ENCODE measurements at places on chromosomes 6 and 20.

DNA sequence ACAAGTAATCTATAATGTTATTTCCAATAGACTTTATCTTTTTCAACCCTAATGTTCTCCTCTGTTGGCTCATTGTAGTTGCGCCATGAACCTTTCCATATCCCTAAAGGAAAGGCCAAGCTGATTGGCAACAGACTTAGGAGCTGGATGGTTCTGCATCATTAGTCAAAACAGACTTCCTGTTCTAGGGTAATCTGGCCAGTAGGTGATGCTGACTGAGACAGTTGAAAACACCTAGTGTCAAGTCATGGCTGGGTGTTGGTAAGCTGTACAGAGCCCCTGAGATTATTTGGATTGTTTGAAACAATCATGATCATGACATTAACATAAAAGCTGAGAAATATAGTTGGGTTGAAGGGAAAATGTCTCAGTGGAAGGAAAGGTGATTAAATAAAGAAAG lies 231.4 kb downstream of the PHACTR1 start:
- ATAC-seq: no peak

DNA sequence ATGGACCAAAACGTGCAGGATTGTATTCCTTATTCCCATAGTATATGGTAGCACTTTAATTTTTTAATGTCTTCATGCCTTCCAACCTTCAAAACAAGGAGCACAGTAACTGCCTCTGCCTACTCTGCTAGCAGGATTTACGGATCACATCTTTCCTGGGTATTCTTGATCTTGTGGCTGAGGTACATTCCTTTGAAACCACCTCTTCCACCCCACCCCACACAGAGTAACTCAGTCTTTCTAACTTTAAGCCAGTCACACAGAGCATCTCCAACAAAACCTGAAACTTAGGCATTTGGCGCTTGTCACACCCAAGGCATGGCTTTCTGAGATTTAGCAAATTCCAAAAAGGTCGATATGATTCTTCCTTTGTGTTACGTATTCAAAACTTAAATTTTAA lies 2.3 kb upstream of the ID4 start:
- ATAC-seq: no peak

- no peak for ATAC-seq
These were observed at the start of gene C20orf144 for GRCh38 chr20:33662172-33662571. Gene C20orf144 (plus strand): TSS chr20:33662327. CDS start chr20:33662346, 19 bp downstream.

GRCh38 chr6:133978896-133979240 lies 25.8 kb downstream of the TBPL1 start:
- no peak for ATAC-seq

DNA sequence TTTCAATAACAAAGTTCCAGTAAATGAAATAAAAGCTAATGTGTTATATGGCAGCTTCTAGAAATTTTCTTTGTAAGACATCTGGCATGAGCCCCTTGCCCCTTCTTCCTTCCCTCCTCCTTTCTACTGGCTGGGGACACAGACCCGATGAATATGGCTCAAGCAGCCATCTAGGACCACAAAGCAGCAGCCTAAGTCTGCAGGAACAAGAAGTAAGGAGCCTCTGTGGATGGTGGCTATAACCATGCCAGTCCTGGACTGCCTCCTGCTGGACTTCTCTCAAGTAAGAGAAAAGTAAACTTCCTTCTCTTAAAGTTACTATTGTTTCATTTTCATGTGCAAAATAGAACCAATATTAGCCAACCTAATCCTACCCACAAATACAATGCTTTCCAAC lies 114.9 kb upstream of the DST start:
- ATAC-seq: no peak

DNA sequence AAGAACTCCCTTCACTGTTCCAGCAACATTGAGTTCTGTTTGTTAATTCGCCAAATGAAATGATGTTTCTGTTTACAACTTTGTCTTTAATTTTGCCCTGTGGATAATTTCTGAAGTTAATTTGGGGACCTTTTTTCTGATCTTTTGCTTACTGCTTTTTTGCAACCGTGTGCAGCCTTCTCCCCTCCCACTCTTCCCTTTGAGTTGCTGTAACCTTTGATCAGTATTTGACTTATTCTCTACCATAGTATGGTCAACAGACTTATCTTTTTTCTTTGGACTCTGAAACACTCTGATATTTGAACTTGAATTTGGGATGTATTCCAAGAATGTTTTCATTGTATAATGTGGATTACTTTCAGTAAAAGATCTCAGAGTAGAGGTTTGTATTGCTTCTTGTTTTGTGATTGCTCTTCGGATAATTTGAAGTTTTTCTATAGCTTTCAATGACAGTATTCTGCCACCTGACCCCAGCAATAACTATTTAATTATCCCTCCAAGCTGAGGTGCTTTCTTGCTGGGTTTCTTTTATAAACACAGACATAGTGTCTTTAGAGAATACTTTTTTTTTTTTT lies 46.2 kb downstream of the LRRN4 start:
- ATAC-seq: no peak

DNA sequence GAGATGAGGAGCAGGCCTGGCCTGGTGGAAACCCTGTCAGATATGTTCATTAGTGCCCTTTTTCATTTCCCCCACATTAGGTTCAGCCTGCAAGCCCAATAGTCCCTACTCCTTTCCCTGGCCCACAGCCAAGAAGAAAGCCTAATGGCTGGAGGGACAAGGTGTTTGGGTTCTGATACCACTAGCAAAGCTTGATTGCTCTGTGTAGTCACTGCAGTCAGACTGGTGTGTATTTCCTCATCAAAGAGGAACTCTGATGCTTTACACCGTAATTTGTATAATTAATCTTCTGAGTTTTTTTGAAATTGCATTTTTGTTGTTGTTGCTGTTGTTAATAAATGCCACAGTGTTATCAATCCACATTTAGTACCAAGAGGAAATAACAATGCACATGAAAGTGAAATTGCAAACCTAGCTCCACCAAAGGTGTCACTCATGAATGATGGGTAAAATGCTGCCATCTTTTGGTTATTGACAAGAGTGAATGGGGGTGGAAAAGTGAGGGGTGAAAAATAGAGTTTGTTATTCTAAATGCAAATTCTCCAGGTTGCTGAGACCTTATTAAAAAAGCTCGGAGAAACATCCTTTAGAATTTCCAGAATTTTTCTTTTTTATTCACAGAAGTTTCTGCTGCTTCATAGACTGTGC lies 320.2 kb upstream of the POU3F2 start:
- ATAC-seq: no peak

DNA sequence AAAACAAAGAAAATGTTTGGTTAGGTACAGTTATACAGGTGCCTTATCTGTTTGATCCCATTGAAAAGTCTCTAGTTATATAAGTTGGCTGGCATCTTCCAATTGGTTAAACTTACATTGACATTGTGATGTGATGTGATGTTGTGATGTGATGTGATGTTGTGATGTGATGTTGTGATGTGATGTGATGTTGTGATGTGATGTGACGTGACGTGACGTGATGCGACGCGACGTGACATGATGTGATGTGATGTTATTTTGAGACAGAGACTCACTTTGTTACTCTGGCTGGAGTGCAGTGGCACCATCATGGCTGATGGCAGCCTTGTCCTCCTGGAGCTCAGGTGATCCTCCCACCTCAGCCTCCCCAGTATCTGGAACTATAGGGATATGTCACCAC lies 507.6 kb downstream of the HAO1 start:
- ATAC-seq: no peak

DNA sequence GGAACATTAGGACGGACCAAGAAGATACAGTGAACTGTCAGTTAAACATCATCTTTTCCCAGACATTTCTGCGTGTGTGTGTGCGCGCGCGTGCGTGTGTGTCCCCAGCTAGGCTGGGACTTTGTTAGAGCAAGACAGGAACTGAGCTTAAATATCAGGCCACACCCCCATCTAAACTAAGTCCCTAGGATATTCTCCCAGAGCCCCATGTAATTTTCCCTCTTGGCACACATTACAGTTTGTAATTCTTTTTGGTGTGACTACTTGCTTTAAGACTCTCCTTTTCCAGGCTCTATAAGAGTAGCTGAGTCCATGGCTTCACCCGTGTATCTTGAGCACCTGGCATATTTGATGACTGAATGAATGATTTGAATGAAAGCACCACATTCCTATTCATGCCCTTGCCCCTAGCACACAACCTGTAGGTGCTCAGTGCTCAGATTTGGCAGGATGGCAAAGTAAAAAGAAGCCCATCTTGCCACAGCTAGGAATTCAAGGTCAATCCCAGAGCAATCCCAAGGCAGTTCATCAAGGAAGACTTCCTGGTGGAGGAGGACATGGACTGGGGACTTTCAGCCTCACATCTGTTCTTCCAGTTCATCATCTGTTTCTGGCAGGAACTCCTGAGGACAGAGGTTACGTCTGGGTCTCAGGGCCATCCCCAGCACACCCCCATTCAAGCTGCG lies 69.2 kb downstream of the MRPL14 start:
- no peak for ATAC-seq

DNA sequence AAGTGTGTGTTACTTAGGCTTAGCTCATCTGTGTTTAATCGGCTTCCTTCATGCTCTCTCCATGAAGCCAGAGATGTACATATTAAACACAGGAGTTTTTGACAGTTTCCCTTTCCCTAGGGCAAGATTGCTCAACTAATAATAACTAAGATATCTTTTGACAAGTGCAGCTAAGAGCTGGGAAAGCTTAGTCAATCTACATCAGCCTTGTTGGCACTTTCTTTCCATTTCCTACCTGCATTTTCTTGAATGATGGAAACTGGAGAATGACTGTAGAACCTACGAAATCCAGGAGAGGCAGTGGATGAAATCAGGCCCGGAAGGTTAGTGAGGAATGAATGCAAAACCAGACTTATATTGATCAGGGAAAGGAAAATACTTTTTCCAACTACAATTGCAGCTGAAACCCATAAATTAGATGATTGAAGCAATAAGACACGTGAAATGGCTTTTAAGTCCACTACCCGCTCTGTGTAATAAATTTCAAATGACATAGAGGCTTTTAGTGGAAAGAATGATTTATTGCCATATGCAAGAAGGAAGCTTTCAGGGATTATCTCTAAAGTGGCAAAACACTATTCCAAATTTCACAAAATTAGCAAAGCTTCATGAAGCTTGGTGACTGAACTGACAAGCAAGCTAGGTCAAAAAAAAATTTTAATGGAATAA lies 237.2 kb upstream of the ID4 start:
- no peak for ATAC-seq

DNA sequence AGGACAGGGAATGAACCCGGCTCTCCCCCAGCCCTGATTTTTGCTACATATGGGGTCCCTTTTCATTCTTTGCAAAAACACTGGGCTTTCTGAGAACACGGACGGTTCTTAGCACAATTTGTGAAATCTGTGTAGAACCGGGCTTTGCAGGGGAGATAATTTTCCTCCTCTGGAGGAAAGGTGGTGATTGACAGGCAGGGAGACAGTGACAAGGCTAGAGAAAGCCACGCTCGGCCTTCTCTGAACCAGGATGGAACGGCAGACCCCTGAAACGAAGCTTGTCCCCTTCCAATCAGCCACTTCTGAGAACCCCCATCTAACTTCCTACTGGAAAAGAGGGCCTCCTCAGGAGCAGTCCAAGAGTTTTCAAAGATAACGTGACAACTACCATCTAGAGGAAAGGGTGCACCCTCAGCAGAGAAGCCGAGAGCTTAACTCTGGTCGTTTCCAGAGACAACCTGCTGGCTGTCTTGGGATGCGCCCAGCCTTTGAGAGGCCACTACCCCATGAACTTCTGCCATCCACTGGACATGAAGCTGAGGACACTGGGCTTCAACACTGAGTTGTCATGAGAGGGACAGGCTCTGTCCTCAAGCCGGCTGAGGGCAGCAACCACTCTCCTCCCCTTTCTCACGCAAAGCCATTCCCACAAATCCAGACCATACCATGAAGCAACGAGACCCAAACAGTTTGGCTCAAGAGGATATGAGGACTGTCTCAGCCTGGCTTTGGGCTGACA lies 28.8 kb upstream of the ZBP1 start:
- no peak for ATAC-seq

GRCh38 chr20:63712191-63712590 lies 4.4 kb downstream of the ZGPAT start:
- ATAC-seq: no peak

- no peak for ATAC-seq
These were observed 26.2 kb downstream of the FOXF2 start for GRCh38 chr6:1415416-1416063.

- no peak for ATAC-seq
These were observed 40.6 kb downstream of the DTD1 start for GRCh38 chr20:18628330-18628920.

DNA sequence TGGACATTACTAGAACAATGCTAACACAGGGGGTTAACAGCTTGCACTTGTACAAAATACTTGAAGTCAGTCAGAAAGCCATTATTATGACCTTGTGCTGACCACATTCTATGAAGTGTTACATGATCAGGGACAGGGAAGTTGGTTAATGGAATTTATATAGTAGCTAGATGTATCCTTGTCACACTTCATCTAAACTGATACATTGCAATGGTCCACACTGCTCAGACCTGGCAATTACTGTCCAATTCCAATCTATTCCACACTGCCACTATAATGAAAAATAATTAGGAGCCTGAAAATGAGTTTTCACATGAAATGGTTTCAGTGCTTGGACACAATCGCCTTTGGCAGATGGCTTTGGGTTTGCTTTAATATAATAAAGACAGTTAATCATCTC lies 850.8 kb downstream of the EPHA7 start:
- no peak for ATAC-seq

GRCh38 chr20:48064929-48065328 lies 279.6 kb upstream of the SULF2 start:
- ATAC-seq: no peak

DNA sequence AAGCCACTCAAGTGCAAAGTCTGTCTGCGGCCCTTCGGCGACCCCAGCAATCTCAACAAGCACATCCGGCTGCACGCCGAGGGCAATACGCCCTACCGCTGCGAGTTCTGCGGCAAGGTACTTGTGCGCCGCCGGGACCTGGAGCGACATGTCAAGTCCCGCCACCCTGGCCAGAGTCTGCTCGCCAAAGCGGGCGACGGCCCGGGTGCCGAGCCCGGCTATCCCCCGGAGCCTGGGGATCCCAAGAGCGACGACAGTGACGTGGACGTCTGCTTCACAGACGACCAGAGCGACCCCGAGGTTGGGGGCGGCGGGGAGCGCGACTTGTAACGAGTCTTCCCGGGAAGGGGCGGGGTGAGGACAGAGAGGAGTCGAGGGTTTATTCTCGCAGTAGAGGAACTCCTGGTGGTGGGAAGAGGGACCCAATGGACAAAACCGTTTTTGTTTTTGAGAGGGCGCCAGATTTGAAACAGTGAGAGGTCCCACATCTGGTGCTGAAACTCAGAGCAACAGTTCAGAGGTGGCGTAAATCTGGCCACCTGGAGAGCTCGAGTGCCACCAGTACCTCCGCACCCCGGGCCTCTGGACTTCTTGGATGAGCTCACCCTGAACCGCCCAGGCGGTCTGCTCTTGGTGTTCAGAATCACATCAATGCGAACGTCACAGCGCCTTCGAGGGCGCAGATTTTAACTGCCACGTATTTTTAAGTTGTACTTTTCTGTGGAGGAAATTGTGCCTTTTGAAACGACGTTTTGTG lies 8.0 kb downstream of the PRDM13 start:
- ATAC-seq: no peak

- ATAC-seq: no peak
These were observed 162.1 kb upstream of the TBX18 start for GRCh38 chr6:84926189-84927155.

GRCh38 chr6:15914553-15914952 lies 214.3 kb upstream of the MYLIP start:
- peak; percentile 71 for ATAC-seq
